ENCODE measurements at places on chromosomes 5 and 9.

DNA sequence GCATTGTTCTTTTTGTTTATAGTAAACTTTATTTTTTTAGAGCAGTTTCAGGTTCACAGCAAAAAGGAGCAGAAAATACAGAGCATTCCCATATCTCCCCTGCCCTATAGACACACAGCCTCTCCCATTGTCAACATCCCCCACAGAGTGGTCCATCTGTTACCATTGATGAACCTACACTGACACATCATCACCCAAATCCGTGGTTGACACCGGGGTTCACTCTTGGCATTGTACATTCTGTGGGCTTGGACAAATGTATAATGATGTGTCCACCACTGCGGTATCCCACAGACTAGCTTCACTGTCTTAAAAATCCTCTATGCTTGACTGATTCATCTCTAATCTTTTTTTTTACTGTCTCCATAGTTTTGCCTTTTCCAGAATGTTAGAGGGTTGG, 120.7 kb upstream of the SPATA31C2 start:
- no peak for DNase-seq

GRCh38 chr5:175785681-175786080, 85.7 kb upstream of the CPLX2 start:
- DNase-seq, result no peak

DNA sequence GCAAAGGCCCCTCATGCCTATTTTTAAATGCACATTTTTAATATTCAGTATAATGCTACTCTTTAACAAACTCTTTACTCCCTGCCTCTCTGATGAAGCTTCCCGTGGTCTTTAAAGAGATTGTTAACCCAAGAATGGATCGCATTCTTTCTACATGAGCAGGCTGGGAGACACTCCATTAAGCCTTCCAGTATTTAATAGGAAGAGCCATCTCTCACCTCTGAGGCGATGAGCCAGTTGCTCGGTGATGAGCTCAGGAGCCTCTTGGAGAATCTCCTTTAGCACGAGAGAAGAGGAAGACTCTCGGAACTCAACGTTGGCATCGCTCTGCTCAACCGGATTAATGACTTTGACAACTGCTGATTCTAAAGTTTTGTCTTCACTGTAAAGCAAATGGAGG, 59.6 kb downstream of the PRUNE2 start:
- DNase-seq, result no peak

DNA sequence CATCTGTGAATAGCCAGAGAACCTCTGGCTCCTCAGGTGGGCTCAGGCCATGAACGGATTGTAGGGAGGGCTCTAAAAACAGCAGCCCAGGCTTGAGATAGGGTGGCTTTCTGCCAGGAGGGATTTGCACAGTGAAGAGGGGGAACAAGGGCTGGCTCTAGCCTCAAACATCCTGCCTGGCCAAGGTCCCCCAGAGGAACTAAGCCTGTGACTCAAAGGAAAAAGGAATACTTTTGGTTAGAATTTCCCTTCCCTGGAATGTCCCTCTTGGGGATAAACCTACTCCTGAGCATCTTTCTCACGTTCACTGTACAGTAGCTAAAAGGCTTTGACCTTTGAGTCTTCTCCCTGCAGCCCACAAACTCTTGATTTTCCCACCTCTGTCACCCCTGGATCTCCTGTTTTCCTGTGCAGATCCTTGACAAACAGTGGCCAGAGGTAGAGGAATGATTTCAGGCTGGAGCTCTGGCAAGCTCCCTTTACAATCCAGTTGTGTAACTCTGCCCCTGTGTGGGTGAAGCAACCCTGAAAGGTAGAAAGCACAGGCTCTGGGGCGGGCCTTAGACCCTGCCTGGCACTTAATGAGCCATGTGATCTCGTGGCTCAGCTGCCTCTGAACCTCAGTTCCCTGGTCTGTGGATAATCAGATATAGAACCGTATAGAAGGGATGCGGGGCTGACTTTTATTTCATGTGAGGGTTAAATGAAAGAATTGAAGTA, 17.4 kb downstream of the SEC61B start:
- no peak for DNase-seq

All from activated naive CD4-positive, alpha-beta T cell treated with anti-CD3 and anti-CD28 coated beads, Interleukin-2, amount 50 U/mL, for 72 hours (primary cell).